ENCODE measurements at places on chromosomes 2 and 18.

GRCh38 chr2:218010140-218010983, 7.6 kb upstream of the TNS1 start:
- no peak for DNase-seq

- DNase-seq = no peak
Measured at GRCh38 chr2:100451734-100452133, 18.5 kb upstream of the NMS start.

DNA sequence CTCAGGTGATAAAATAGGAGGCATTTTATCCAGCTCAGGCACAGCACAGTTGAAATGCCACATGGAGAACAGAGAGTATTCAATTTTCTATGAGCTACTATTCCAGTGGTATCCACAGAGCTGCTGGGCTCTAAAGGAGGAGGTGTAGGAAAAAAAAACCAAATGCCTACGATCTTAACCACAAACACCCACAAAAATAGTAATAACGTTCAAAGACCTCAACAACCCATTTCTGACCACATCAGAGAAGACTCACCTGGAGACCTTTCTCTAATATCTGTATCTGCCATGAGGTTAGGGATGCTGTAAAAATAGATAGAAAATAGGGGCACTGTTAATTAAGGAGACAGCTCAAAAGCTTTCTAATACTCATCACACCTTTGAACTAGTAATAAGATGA, 294.6 kb upstream of the PARD3B start:
- DNase-seq = no peak

- no peak for DNase-seq
Measured at GRCh38 chr2:228401065-228401912, 219.8 kb upstream of the SPHKAP start.

DNA sequence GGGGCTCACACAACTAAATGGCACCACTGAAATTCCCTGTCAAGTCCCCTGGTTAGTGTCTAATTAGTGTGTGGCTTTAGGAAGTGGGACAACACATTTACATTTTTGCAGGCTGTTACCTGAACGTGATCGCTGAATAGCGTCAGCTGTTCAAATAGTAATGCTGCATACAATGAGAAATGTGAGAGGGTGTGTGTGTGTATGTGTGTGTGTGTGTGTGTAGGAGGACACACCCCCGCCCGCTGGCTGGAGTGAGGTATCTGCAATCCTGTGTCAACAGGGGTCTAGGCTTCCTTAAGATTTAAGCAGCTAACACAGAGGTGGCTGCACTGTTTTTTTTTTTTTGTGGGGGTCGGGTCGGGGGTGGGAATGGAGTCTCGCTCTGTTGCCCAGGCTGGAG, 4.8 kb upstream of the LYPD6B start:
- no peak for DNase-seq

- no peak for DNase-seq
Measured at GRCh38 chr18:332721-333510, 65.1 kb upstream of the THOC1 start.

GRCh38 chr2:18267501-18267900, 293.0 kb downstream of the RDH14 start:
- no peak for DNase-seq

- no peak for DNase-seq
Measured at GRCh38 chr2:15112216-15112615, 448.9 kb downstream of the NBAS start.

DNA sequence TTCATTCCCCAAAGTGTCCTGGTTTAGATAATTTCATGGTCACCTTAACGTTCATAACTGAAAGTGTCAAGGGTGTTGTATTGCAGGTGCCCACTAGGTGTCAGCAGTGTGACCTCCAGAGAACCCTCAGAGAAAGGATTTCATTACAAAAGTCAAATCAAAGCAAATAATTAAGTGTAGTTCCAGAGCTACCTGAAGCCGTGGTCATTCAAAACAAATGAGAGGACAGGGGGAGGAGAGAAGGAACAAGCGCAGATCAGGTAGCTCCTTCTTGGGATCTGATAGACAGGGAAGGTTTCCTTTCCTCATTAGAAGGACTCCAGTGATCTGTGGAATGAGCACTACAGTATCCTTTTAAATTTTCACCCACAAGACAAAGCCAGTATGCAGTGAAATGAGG, at the start of gene SLC9A4:
SLC9A4 (plus strand) TSS at position 207 of the 400 bp plus-strand sequence. CDS start 534 bp downstream, outside the sequence.
- peak; percentile 68 for DNase-seq

DNA sequence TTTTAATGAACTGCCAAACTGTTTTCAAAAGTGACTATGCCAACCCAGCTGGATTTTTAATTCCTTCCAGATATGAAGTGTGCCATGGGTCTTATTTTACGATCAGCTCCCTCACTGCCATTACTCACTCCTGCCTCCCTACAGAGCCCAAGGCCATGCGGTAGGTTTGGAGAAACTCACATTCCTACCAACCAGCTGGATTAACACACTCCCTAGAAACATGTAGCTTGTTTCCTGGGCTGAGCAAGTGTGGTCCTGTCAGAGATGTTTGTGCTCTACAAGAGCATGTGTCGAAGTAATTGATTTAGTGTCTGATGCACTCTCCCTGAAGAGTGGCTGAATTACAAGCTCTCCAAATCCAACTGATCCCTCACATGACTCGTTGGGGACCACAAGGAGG, 82.5 kb downstream of the SPP2 start:
- DNase-seq = no peak

- no peak for DNase-seq
Measured at GRCh38 chr2:36477746-36478145, 120.2 kb downstream of the FEZ2 start.

GRCh38 chr18:37482433-37482832, 83.2 kb downstream of the CELF4 start:
- no peak for DNase-seq

DNA sequence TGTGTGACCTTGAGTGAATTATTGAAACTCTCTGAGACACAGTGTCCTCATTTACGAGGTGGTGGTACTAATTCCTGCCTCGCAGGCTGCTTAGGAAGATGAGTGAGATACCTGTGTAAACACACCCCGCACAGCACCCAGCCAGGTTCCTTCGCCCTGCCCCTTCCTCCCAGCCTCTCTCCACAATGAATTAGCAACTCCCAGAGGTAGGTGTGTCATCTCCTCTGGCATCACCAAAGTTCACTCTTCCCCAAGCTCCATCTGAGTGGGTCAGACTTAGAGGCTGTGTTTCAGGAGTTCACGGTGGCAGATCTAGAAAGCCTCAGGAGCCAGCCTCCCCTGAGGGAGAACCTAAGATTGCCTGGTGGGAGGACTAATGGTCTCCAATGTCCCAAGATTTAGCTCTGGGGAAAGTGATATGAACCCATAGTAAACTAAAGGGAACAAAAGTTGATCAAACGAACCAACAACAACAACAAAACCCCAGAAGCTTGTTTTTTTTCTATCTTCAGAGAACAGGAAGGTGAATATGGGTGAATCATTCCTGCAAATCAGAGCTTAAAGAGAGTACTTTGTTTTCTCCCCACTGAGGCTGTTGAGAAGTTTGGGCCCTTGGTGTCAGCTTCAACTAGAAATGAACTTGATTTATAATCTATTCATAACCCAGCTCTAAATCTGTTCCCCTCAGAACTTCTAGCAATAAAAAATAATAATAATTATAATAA, 44.4 kb upstream of the NRP2 start:
- no peak for DNase-seq

DNA sequence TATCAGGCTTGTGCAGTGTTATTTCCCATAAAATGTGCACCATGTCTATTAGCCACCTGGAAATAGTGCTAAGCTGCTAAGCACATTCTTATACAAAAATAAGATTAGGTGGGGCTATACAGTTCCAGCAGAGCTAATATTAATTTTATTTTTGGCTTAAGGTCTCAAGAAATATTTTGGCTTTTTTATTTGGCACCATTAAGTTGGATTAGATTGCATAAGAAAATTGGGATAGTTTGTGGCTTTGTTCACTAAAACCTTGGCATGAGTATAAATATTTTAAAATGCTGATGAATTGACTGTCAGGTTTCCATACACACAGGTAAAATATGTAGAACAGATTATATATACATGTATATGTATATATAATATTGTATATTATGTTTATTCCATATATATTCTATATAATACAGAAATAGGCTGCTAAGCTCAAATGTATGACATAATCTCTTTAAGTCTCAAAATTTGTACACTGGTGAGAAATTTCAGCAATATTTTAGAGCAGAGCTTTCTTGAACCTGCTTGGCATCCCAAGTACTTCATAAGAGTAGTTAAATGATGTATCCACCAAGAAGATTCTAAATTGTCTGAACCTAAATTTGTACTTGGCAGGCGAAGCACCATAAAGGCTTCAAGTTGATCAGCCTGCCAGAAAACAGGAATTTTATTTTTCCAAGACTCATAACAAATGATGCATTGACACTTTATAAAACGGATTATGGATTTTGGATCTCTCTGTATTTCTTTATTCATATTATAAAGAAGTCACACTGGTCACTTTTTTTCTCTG, 32.6 kb downstream of the CCDC102B start:
- DNase-seq = no peak

DNA sequence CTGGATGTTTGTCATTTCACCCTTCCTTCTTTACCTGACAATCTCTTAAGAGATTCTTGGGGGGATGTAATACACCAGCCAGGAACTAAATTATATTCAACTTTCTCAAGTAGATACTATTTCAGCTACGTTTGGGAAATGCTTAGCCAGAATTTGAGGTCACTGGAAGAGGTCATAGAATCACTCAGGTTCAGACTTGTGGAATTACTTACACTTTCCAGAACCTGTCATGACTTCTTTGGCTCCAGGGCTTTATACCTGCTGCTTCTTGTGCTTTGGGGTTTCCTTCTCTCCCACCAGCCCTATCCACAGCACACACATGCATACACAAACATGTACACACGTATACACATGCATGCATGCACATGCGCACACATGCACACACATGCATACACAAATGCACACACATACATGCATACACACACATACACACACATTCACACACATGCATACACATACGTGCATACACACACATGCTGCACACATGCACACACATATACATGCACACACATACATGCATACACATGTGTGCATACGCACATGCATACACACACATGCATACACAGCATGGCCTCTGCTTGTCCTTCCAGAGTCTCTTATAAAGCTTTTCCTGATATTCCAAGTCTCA, 23.5 kb upstream of the ANXA4 start:
- DNase-seq = no peak

DNA sequence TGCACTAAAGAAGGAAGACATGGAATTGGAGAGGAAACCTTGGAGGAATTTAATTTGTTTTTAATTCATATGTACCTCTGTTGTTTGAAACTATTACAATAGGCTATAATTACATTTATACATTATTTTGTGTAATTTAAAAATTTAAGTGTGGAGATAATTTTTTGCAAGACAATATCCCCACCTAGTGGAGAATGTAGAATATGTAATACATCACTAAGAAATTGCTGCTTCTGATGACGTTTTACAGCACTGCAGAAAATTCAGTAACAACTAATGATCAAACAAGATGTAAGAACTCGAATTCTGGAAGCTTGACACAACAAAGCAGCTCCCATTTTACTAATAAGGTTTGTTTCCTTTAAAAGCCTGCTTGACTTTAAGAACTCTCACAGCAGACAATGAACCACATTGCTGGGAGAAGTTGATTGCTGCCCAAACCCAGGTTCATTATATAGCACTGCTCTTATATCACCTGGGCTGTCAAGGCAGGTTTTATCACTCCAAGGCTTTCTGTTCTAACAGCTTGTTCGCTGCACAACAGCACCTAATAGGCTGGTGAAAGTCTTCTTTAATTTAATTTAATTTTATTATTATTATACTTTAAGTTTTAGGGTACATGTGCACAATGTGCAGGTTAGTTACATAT, 53.4 kb downstream of the THADA start:
- DNase-seq = no peak

- DNase-seq = no peak
Measured at GRCh38 chr2:73134471-73134870, 21.7 kb upstream of the RAB11FIP5 start.

Data from activated CD8-positive, alpha-beta memory T cell treated with anti-CD3 and anti-CD28 coated beads, Interleukin-2, amount 10 ng/mL, durations not matched to agents 7 days and 5 days (primary cell).